Activated T-helper 1 cell treated with anti-CD3 and anti-CD28 coated beads, Interleukin-2, amount 50 U/mL, for 16 hours (primary cell): ENCODE measurements at places on chromosomes 7 and 10.

- no peak for DNase-seq
These were observed 153.6 kb downstream of the AOAH start for GRCh38 chr7:36570528-36571189.

DNA sequence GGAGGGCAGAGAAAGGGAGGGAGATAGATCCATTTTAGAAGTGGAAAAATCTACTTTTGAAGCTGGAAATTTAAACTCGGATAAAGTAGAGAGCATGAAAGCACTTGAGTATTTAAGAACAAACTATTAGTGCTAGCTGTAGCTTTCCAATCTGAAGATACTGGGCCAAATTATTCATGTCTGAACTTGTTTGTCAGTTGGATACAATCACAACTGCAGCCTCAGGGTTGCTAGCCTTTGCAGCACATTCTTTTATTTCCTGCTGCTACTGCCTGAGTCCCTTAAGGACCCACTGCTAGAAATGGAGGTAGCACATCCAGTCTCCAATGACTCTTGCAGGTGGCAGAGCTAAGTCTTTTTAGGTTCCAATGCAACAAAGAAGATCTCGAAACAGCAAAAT is 8.3 kb upstream of the SLC25A13 start:
- DNase-seq, result no peak

DNA sequence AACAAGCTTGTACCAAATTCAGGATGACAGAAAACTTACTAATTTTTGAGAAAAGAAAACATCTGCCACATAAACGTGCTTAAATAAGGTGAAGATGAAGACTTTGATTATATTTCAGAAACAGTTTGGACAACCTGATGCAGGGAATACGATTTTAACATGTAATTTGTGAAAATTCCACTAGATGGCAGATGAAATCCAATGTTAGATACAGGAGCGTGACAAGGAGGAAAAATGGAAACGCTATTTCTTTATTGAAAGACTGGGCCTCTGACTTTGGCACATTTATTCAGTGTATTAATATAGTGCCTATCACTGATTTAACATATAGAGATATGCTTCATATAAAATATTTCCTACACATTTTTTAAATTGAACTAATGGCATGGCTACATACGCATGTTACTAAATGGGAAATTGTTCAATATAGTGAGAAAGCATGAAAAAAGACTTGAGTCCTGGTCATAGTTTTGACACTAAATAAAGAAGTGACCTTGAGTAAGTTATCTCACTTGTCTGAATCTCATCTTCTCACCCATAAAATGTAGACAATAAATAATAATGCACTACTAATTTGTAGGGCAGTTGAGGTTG is 60.7 kb downstream of the CD36 start:
- no peak for DNase-seq

DNA sequence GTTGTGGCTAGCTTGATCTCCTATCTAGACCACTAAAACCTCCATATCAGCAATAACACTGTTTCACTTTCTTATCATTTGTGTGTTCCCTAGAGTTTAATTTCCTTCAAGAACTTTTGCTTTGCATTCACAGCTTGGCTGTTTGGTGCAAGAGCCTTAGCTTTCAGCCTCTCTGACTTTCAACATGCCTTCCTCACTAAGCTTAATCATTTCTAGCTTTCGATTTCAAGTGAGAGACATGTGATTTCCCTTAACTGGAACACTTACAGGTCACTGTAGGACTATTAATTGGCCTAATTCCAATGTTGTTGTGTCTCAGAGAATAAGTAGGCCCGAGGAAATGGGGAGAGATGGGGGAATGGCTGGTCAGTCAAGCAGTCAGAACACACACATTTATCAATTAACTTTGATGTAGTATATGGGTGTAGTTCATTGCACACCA is 10.6 kb upstream of the BPGM start:
- no peak for DNase-seq

DNA sequence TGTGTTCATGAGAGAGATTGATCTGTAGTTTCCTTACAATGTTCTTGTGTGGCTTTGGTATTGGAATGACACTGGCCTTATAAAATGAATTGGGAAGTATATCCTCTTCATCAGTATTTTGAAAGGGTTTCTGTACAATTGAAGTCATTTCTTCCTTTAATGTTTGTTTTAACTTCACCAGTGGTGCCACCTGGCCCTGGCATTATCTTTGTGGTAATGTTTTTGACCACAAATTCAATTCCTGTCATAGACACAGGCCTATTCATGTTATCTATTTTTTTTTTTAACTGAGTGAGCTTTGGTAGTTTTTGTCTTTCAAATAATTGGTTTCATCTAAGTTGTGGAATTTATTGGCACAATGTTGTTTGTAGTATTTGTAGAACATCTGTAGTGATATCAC is 127.7 kb downstream of the CDK14 start:
- no peak for DNase-seq

DNA sequence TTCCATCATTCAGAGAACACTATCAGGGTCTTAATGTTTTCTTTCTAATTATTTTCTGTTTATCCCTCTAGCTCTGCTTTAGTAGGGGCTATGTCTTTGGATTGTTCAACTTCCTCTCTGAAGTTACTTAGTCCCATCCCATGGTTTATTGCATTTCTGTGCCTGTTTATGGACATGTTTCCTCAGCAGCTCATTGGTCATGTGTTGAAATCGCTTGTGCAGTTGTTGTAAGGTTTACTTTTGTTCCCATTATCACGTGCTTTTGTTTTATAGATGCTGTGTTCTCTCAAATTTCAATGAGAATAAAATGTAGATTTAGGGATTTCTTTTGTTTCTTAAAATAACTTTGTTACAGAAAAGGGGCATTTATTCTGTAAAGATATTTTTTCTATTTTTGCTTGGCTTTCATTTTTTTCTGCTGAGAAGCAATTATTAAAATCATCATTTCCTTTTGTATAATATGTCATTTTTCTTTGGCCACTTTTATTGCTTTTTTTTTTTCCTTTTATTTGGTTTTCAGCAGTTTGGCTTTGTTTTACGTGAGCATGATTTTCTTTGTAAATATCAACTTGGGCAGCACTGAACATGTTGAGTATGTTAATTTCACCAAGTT is 110.9 kb downstream of the CCDC7 start:
- no peak for DNase-seq

- no peak for DNase-seq
These were observed 31.7 kb upstream of the HGF start for GRCh38 chr7:81801532-81801931.

- no peak for DNase-seq
These were observed 32.1 kb downstream of the UMAD1 start for GRCh38 chr7:7672545-7673239.

DNA sequence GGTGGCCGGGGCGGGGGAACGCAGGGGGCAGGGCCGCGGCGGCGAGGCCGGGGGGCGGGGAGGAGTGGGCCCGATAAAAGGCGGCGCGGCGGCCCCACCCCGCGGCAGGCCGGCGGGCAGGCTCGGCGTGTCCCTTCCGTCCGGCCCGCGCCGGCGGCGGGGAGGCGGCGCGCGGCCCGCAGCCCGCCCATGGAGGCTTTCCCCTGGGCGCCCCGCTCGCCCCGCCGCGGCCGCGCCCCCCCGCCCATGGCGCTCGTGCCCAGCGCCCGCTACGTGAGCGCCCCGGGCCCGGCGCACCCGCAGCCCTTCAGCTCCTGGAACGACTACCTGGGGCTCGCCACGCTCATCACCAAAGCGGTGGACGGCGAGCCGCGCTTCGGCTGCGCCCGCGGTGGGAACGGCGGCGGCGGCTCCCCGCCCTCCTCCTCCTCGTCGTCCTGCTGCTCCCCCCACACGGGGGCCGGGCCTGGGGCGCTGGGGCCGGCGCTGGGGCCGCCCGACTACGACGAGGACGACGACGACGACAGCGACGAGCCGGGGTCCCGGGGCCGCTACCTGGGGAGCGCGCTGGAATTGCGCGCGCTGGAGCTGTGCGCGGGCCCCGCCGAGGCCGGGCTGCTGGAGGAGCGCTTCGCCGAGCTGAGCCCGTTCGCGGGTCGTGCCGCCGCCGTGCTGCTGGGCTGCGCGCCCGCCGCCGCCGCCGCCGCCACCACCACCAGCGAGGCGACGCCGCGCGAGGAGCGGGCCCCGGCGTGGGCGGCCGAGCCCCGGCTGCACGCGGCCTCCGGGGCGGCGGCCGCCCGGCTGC is at the start of gene NANOS1:
TSS of gene NANOS1 (plus strand) at position 102 of the 808 bp plus-strand sequence. CDS start at position 190, 88 bp downstream.
- DNase-seq, result no peak

- no peak for DNase-seq
These were observed 918.9 kb downstream of the GRID1 start for GRCh38 chr10:85447690-85448089.

DNA sequence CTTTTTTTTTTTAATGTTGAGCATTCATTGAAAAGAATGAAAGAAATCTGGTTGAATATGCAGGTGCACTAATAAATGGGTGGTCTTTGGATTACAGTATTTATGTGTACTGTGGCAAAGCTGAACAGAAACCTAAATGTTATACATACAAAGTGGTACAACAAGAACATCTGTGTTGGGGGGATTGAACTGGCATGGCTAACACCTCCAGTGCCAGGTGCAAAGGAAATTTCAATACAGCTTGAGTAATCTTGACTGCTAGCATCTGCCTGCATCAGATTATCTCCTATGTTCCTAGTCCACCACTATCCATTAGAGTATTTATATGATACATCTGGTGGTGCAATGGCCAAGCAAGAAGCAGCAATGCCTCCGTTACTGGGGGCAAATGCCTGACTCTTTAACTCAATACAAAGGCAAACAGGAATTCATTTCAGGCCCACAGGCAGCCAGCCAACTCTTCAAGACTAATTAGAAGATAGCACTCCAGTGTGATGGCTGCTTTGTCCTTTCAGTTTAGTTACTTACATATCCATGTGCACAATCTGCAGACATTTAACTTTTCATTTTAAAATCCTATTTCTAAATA is 220.5 kb upstream of the ETV1 start:
- no peak for DNase-seq

- DNase-seq, result no peak
These were observed 5.7 kb upstream of the FAM241B start for GRCh38 chr10:69624245-69624786.

DNA sequence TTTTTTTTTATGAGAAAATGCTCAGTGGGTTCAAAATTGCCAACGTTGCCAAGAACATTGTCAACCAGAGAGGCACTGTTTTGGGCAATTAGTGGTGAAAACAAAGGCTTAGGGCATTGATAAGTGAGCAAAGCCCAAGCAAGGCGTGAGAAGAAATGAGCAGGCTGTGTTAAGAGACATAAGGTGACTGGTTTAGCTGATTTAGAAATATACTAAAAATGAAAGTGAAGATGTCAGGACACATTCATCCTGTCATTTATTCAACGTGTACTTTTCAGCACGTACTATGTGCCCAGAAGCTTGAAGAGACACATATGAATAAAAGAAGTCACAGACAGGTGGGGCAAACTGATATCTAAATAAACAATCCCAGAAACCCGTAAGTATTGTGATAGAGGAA is 31.8 kb downstream of the AOAH start:
- no peak for DNase-seq

GRCh38 chr10:29105516-29106215 is 183.2 kb upstream of the LYZL1 start:
- no peak for DNase-seq

GRCh38 chr10:10133281-10133680 is 884.4 kb upstream of the CELF2 start:
- no peak for DNase-seq

- no peak for DNase-seq
These were observed 9.1 kb upstream of the PROSER2 start for GRCh38 chr10:11813855-11814567.

DNA sequence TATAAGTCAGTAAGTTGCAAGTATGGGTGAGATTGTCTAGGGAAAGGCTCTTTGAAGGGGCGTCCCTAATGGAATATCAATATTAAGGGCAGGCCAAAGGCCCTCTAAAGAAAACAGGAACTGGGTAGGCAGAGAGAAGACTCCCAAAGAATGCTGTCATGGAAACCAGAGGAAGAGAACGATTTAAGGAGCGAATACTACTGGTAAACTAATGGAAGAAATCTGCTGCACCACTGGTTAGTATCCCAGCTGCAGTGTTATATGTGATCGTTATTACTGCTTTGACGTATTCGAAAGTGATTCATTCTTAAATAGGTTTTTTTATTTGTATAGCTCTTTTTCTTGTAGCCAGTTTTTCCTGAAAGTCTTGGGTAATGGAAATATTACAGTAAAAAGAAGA is 1.3 kb downstream of the CASP2 start:
- no peak for DNase-seq

DNA sequence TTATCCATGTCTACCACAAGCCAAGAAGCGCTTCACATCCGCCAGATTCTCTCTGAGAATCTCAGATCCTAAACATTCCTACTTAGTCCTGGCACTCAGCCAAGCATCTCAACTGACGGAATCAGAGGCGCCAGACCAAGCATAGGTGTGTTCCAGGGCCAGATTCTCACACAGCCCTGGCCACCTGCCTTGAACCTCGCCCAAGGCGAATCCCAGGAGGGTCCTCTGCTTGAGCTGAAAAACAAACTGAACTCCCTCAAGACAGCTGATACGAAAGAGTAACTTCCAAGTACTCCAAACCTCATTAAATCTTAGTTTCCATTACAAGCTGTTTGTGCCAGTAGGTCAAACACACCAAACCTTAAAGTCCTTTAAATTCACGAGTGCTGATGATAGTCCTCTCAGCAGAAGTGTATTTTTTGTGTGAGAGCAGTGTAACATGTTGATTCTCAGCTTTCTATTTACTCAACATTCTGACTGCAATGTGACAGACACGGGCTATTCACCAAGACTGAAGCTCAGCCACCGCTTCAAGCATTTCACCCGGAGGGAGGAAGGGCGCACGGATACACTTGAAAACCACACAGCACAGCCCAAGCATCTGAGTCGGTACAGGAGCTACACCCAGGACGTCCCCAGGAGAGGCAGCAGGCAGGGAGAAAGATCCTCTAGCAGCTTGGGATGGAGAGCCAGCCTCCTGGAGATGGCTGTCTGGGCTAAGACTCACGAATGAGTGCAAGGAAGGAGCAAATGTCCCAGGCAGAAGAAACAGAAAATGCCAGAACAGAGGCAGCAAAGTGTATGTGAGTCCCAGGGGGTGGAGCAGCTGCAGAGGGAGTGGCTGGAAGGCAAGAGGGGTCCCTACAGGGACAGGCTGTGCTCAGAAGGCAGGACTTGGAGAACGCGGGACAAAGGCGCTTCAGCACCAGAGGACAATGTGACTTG is 6.0 kb downstream of the PARD3 start:
- DNase-seq, result no peak

DNA sequence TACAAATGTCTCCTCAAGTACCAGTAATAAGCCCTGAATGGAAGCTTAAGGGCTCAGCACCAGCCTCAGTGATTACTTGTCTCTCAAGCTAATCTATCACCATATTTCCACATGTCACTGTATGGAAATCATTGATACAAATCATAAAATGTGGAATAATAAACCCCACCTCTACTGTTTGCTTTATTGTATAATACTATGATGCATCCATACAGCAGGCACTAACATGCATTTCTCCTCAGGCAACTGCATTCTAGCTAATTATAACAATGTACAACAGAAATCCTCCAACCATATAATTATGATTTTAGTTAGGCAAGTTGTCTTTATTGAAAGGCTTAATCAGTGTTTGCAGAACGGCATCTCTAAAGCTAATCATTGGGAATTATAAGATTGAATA is 26.2 kb downstream of the CRPPA start:
- DNase-seq, result no peak

GRCh38 chr7:45657136-45657889 is 83.1 kb downstream of the ADCY1 start:
- no peak for DNase-seq

- no peak for DNase-seq
These were observed 97.9 kb upstream of the KLF14 start for GRCh38 chr7:130831817-130832481.

GRCh38 chr7:112072541-112073245 is 133.5 kb downstream of the DOCK4 start:
- DNase-seq, result no peak

GRCh38 chr10:99357691-99358090 is 28.5 kb downstream of the CNNM1 start:
- no peak for DNase-seq

GRCh38 chr7:123329988-123330643 is 130.3 kb upstream of the SLC13A1 start:
- DNase-seq, result no peak
